ENCODE measurements at places on chromosomes 13 and 19.
A peak's percentile ranks its signal among the peaks of the same experiment; 100 is the strongest.

DNA sequence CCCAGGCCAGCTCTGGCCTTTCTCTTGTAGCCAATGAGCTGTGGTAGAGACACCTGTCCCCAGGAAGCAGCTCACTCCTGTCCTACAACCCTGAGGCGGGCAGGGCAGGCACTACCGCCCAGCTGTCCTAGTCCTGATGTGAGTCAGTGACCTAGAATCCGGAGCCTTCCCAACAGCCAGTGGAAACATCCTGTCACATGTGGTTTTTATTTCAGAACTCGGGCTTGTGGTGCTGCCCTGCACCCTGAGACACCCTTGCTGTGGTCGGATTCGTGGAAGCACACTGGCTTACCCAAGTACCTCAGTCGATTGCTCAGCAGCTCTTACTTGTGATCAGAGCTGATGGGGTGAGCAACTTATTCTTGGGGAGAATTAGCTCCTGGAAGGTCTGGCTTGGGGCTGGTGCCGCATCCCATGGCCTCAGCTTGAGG lies 83.6 kb upstream of the ARHGEF7 start:
- peak; percentile 93 for DNase-seq

GRCh38 chr19:29690842-29691241 lies 24.2 kb downstream of the C19orf12 start:
- no peak for DNase-seq

DNA sequence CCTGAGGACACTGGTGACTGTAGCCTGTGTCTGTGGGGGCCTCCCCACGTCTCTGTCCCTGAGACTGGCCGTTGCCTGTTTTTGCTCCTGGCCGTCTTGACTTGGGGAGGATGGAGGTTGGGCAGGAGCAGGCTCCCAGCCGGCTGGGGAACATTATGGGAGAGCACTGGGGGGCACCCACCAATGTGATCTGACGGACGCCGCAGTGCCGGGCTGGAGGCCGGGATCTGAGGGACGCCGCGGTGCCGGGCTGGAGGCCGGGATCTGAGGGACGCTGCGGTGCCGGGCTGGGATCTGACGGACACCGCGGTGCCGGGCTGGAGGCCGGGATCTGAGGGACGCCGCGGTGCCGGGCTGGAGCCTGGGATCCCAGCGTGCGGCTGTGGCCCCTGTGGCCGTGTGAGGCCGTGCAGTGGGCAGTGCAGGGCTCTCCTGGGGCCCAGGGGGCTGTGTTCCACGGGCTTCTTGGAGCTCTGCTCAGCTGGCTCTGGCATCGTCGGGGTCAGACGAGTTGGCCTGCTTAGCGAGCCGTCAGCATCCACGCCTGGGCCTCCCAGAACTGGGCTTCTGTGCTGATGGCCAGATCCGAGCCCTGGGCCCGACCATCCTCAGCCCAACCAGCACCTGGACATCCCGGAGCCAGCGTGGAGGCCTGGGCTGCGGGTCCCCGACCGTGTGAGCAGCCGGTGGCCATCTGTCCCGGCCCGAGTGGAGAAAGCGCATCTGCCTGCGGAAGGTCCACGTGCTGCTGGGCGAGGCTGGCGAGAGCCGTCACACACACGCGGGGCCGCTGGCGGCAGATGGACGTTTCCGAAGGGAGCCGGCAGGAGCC lies 45.8 kb downstream of the GAS6 start:
- DNase-seq = no peak

DNA sequence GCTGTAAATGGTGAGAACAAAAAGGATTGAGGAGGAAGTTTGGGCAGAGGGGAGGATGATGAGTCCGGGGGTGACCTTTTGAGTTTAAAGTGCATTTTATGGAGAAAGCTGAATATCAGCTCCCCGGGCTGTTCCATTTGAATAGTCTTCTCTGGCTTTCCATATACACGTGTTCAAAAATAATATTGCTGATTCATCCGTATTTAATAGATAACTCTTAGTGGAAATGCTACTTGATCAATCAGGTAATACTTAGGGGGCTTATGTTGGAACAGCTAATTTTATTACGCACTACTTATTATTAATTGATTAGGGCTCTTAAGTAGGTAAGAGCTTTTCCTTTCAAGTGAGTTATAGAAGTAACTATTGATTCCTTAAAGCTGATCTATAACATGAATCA lies 76.4 kb downstream of the ERCC5 start:
- DNase-seq = no peak

GRCh38 chr13:28819046-28819730 lies 951 bp upstream of the MTUS2 start:
- peak; percentile 44 for DNase-seq

GRCh38 chr13:61415058-61415721 lies 459 bp downstream of the PCDH20 start:
- DNase-seq = peak; percentile 21

GRCh38 chr13:64648293-64648692 lies 2581.8 kb downstream of the PCDH9 start:
- DNase-seq = no peak

- DNase-seq = peak; percentile 50
These were observed 12.7 kb downstream of the SGTA start for GRCh38 chr19:2770055-2771013.

- DNase-seq = no peak
These were observed 637 bp upstream of the PDS5B start for GRCh38 chr13:32585550-32586079.

DNA sequence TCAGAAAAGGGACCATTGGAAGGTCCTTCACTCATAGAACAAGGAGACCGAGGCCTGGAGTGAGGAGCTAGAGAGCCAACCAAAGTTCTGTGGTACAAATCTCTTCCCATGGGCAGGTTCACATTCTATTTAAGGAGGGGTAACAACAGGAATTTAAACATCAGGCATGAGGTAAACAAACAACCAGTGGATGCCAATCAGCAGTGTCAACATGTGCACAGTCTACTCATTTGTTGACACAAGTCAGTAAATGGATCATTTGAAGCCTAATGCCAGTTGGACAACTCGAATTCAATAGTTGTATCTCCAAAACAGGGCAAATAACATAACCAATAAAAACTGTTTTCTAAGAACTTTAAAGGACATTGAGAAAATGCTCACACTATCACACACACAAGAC lies 6.3 kb upstream of the DOCK9 start:
- DNase-seq = no peak

DNA sequence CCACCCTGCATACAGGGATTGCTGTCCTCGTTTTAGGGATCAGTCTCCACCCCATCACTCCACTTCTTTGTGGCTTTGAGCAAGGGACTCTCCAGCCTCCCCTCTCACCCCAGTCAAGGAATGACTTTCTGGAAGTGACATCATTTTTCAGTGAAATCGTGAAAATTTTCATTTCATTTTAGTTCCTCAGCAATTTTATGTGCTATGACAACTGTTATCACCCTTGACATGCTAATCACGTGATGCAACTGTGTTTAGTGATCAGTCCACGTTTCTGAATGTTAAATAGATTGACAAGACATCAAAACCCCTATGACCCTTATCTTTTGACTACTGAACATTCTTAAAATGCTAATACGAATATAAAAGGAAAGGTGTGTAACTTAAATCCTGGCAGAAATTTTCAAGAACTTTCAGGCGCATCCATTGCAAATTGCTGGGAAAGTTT lies 8.0 kb downstream of the C19orf81 start:
- DNase-seq = no peak

DNA sequence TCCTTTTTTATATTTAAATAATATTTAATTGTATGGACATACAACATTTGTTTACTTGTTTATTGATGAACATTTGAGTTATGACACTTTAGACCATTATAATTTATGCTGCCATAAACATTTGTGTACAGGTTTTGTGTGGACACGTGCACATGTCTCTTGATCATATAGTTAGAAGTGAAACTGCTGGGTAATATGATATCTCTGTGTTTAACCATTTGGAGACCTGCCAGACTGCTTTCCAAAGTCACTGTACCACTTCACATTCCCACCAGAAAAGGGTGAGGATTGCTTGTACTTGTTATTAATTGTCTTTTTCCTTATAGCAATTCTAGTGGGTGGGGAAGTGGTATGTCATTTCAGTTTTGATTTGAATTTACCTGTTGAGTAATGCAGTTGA lies 145.6 kb upstream of the KLHL1 start:
- DNase-seq = no peak

Measured in AG20443 (cell line).